ENCODE measurements at places on chromosomes 6 and 20.

DNA sequence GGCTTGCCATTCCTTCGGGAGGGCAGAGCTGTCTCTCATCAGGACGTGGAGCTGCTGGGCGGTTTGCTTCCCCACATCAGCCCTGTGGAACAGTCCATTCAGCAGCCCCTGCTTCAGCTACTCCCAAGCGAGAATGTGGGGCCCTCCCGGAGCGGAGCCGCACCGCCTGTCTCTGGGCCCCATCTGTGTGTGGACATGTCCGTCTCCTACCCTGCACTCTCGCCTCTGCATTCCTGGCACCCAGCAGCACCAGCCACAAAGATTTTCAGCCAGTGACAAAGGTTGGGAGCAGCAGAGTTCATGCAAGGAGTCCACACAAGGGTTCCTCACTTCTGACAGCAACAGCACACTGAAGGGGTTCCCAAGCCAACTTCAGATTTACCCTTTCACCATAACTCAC, 29.0 kb upstream of the SLC22A1 start:
- no peak for DNase-seq

DNA sequence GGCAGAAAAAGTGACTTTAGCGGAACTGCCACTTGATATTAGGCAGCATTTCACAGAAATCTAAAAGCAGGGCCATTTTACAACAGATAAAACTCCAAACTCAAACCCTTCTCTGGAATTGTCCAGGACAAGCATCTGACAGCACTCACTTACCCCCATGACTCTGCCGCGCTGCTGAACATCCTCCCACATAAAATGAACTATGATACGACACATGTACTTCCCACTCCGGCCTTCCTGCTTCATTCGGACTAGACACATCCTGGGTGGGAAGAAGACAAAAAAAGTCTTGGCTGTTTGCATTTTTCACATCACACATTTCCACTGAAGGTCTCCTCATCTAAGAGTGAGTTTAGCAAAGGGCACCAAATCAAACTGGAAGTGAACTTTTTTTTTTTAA, 54.8 kb upstream of the FAM83C start:
- DNase-seq = no peak

GRCh38 chr6:81605526-81605925, 147.0 kb downstream of the TENT5A start:
- no peak for DNase-seq

DNA sequence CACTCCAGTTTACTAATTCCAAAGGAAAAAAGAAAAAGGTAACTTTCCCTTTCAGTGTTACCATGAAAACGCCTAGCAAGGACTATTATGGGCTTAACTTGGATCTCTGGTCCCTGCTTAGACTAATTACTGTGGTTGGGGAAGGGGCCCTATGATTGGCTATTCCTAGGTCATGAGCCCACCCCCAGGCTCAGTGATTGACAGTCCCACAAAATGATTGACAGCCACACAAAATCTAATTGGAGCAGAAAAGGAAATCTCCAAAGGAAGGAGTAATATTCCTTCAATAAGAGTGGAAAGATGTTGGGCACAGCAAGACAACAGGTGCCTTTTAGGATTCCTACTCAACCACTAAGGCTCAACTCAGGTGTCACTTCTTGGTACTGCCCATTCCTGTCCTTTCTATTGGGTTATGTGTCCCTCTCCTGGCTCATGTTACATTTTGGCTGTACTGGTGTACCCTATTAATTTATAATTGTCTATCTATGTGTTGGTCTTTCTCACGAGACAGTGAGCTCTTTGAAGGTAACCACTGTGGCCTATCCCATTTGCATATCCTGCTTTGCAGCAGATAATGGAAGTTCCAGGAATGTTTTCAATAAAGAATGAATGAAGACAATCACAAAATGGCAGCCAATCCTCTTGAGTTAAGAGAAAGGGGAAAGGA, 5.5 kb upstream of the UTRN start:
- no peak for DNase-seq

GRCh38 chr6:97085772-97086171, 161.2 kb downstream of the KLHL32 start:
- DNase-seq = peak; percentile 18

DNA sequence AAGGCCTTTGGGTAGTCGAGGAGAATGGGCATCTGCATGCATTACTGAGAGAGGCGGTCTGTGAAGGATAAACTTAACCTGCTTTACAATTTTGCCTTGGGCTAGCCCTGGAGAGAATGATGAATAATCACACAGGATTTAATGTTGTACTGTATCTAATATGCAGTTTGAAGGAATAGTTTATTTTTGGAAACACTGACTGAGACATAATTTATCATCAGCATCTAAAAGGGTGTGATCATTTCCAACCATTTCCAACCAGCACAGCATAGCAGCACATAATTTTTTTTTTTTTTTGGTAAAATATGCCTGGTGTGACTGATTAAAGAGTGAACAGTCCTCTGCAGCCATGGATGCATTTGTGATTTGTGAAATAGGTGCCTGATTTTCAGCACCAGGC, 519.5 kb downstream of the PHF3 start:
- DNase-seq = no peak

GRCh38 chr6:106154326-106154725, 68.2 kb downstream of the PRDM1 start:
- DNase-seq = no peak

- DNase-seq = no peak
These were observed 55.4 kb downstream of the HS3ST5 start for GRCh38 chr6:114287461-114287860.

- no peak for DNase-seq
These were observed 77.8 kb downstream of the SYCP2L start for GRCh38 chr6:10964684-10965083.

GRCh38 chr20:14820771-14821170, 483.4 kb upstream of the FLRT3 start:
- peak; percentile 7 for DNase-seq

DNA sequence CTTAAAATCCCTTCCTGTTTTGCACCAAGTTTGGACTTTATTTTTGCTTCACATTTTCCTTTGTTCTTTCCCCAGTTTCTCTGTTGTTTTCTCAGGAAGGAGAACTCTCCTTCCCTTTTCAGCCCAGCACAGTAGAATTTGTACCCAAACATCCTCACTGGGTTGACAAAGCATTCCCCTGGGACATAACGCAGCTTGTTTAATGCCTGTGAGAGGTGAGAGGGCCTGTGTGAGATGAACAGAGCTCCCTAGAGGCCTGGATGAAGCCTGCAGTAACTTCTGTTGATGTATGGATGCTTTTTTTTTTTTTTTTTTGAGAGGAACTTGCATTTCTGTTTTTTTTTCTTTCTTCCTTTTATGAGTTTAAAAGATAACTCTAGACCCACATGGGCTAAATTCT, 104.9 kb upstream of the SLC22A23 start:
- DNase-seq = no peak

DNA sequence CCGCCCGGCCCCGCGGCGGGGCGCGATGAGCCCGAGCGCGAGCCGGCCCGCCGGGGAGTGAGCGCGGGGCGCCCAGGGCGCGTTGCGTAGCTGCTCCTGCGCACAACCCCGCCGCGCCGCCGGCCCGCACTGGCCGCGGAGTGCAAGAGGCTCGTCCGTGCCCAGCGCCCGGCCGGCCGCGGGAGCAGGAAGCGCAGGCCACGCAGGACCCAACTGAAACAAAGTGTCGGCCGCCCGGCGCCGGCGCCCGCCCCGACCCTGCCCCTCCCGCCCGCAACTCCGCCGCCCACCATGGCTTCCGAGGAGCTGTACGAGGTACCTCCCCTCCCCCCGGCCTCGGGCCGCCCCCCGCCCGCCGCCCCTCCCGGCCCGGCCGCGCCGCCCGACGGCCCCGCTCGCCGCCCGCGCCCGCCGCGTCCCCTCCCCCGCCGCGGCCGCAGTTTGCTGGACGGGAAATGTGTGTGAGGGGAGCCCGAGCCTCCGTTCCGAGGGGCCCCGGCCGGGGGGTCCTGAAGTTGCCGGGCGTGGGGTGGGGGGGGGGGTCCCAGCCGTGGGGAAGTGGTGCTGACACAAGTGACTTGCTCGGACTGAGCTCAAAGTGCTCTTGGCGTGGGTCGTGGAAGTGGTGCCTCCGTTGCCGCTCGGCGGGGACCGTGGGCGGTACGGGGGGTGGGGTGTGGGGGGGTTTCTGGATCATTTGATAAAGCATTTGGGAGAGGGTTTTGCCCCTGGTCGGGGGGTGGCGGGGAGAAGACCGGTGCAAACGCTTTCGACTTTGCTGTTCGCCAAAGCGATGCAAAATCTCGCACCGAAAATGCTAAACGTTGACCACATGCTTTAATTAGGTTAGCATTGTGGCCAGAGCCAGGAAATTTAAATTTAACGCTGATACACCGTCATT, 539 bp downstream of the CDYL start:
- peak; percentile 20 for DNase-seq

DNA sequence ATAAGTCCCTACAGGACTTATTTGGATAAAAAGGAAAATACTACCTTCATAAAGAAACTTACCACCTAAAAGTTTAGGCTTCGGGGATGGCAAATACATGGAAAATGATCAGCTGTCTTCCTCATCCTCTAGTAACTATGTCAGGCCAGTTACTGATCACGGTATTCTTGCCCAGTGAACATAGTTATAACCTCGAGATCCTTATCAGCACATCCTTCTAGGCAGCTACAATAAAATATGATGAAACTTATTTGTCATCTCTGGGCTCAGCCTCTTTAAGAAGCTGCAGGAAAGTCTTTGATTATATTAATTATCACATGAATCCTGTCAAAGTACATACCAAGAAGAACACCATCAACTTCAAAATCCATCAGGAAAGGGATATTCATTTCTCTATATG, 41.8 kb downstream of the SF3B5 start:
- no peak for DNase-seq

- peak; percentile 98 for DNase-seq
These were observed 37.1 kb upstream of the NCOA3 start for GRCh38 chr20:47464380-47465101.

- DNase-seq = no peak
These were observed 142.9 kb downstream of the LRFN2 start for GRCh38 chr6:40444312-40444711.

- DNase-seq = no peak
These were observed 118.2 kb downstream of the ADAT2 start for GRCh38 chr6:143332153-143332845.

- DNase-seq = peak; percentile 43
These were observed 57.8 kb upstream of the TPD52L1 start for GRCh38 chr6:125095580-125096301.

GRCh38 chr6:1739680-1740079, 130.0 kb downstream of the FOXC1 start:
- no peak for DNase-seq

- DNase-seq = no peak
These were observed 75.7 kb upstream of the SNX9 start for GRCh38 chr6:157747370-157747769.

GRCh38 chr6:1773700-1774099, 164.0 kb downstream of the FOXC1 start:
- DNase-seq = no peak

DNA sequence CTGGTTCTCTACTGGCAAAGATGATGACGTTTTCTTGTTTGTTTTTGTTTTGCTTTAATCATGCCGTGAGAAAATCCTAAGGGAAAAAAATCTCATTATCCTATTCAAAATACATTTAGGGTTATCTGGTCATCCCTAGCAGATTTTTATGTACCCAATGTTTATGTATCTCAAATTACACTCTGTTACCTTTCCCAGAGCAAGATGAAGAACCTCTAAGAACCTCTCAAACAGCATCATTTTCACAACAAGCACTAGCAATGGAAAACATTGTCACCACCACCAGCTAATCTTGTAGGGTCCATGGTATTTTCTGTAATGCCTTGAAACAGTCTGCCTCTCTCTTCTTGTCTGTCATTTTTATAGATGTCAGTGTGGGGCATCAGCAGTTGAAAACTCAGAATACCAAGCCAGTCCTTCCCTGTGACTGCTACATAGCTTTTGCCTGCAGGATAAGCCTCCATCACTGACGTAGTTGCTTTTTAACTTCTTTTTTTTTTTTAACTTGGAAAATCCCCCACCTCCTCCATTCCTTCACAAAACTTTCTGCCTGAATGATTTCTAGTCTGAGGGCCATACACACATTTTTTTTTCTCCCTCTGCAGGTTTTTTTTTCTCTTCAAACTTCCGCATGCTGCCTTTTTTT, 2.4 kb upstream of the SNAP25 start:
- no peak for DNase-seq

- DNase-seq = no peak
These were observed 31.4 kb downstream of the IGF2R start for GRCh38 chr6:160000280-160000704.

- DNase-seq = no peak
These were observed 137.7 kb upstream of the C6orf118 start for GRCh38 chr6:165447141-165447540.

DNA sequence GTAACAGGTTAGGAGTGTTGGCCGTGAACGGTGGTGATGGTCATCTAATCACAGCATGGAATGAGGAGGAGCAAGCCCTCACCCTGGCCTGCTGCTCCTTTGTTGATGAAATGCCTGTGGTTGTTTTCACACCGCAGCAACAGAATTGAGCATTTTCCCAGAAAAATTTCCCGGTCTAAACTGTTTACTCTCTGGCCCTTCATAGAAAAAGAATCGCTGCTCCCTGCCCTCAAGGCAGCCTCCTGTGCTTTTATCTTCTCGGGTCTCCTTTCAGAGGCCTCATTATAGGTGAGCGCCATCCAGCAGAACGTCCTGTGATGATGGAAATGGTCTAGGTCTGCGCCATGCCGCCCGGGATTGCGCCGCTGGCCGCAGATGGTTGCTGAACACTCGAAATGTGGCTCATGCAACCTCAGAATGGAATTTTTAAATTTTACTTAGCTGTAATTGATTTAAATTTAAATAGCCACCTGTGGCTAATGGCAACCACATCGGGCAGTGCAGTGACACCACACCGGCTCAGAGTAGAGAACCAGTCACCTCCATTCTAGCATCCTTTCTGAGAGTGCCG, 30.2 kb downstream of the PHACTR3 start:
- DNase-seq = no peak

DNA sequence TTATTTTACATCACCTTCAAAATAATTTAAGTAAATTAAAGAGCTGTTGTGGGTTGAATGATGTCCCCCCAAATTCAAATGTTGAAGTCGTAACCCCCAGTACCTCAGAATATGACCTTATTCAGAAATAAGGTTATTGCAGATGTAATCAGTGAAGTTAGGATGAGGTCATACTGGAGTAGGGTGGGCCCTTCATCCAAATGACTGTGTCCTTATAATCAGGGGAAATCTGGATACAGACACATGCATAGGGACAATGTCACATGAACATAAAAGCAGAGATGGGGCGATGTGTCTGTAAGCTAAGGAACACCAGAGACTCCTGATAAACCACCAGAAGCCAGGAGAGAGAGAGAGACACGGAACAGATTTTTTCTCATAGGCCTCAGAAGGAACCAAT, 13.3 kb upstream of the IL20RA start:
- no peak for DNase-seq

DNA sequence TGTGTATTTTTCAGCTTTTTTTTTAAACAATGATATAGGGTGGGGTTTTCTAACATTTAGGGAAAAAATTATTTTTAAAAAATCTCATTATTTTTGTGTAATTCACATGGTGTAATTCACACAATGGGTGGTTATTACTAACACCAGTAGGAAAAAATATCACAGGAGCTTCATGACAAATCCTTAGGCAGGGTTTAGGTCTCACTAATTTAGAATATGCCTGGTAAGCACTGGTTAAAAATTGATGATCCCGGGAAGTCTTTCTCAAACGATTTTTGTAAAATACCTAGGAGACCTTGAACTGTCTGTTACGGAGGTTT, 29.5 kb upstream of the ZNF217 start:
- no peak for DNase-seq
